IPS DF 6.9 (cell line): ENCODE measurements at places on chromosomes 12 and 14.

GRCh38 chr14:30994681-30995620 is 30.5 kb upstream of the AP4S1 start:
- DNase-seq, result no peak

DNA sequence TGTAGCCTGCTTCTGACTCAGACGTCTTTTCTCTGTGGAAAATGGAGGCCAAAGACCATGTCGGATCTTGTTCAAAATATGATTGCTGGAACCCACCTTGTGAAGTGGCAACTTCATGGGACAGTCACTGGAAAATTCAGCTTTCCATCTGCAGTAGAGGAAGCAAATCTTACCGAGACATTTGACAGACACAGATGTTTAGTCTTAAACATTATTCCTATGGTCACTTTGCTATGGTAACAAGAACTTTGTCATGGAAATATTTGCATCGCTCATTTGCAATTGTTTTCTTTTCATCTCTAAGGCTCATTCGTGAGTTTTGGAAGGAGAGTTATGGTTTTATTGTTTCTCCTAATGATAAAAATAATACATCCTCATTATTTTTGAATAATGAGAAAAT is 98.3 kb upstream of the HIF1A start:
- DNase-seq, result no peak

DNA sequence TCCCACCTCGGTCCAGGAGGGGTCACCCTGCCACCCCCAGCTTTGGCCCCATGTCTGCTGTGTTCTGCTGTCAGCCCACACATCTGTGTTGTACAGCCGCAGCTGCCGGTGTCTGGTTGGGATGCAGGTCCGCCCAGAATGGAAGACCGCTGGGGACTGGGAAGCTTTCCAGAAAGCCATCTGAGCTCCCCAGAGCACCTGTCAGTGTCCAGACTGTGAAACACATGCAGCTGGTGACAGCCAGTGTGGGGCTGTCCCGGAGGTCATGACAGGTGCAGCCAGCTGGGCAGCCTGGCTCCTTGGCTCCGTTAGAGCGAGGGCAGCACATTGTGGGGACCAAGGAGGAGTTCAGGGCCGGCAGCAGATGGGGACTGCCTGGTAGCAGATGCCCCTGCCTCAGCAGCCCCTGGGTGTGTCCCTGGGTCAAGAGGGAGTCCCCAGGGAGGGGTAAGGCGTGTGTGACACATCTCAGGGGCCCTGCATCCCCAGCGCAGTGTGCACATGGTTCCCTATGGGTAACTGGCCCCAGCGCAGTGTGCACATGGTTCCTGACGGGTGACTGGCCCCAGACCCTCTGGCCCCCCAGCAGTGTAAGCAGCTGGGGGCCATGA is 16.4 kb downstream of the CEP170B start:
- no peak for DNase-seq

- no peak for DNase-seq
These were observed 37.9 kb upstream of the MDM1 start for GRCh38 chr12:68370006-68370590.

- no peak for DNase-seq
These were observed 41.4 kb downstream of the PLEKHG3 start for GRCh38 chr14:64745511-64746091.

DNA sequence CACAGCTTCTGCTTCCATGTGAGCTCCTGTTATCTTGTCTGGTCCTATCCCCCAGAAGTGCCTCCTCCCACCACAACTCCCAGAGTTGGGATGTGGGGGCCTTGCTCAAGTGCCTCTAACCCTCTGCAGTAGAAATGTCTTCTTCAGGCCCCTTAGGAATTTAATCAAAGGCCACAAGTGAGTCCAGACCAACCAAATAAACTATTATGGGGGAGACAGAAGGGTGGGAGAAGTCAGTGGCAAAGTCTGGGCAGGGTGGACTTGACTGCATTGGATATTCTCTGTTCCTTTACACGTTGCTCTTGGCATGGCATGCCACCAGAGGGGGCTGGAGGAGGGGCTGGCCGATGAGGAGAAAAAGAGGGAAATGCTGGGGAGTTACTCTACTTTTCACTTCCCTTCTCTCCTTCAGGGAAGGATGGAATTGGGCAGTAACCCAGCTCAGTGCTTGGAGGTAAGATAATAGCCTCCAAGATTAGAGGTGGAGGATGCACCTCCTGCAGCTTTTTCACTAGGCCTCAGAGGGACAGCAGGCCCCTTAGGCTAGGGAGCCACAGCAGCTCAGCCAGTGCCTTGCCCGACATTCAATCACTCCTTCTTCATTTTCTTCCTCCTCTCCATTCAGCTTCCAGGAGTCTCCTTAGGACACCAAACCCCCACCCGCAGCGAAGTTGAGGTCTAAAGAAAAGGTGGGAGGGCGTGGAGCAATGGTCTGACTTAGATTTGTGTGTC is 1.2 kb upstream of the AP1G2 start:
- DNase-seq, result no peak

GRCh38 chr12:59007620-59008019 is 87.3 kb upstream of the LRIG3 start:
- no peak for DNase-seq

DNA sequence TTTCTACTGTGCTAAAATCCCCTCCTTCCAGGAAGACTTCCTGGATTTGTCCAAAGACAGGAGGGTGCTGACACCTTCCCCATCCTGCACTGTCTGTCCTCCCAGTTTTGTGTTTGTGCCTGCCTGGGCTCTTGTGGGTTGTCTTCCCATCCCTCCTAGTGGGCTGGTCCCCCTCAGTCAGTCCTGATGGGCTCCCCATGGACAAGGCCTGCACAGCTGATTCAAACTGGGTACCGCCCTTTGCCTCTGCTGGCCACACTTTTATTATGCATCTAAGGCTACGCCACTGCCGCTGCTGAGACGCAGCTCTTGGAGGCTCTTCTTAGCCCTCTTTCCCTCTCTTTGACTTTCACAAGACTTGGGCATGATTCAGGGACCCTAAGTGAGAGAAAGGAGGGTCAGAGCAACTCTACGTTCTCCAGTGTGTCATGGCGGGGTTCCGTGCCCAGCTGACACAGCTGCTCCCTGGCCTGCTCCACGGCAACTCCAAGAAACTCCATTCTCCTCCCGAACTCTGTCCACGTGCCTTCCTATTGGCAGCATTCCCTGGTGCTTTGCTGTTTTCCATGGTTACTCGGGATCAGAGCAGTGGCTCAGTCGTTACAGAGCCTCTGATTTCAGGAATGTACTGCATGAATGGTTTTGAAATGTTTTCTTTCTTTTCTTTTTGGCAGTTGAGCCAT is 3.8 kb upstream of the KRT85 start:
- no peak for DNase-seq

GRCh38 chr12:116529048-116529447 is 30.1 kb upstream of the MAP1LC3B2 start:
- no peak for DNase-seq

GRCh38 chr14:71628433-71628832 is 303.8 kb upstream of the RGS6 start:
- DNase-seq, result no peak

DNA sequence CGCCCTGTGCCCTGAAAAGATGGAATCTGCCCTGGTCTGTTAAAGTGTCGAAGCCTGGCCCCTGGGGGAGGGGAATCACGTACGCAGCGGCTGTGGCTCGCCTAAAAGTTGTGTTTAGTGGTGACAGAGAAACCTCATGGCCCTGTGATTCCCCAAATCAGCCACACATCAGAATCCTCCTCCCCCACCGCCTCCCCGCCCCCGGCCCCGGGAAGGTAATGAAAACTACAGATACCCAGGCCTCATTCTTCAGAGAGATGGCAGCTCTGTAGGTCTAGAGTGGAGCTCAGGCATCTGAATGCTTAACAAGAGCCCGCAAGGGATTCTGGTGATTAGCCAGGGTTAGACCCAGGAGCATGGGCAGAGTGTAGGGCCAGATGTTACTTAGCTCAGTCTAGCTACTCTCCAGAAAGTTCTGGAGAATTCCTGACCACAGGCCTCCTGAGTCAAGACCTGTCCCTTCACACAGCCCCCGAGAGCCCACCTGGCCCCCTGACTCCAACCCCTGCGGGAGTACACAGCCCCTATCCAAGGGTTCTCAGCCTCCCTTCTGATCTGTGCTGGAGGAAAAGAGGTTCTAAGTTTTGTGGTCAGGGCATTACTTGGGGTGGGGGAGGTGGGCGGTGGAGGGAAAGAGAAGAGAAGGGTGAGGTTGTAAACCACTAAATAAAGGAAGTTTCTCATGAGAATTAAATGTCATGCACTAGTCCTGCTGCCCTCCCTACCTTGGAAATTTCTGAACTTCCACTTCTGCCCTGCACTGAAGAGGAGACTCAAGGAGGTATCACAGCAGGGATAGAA is 114.8 kb downstream of the PLXNC1 start:
- DNase-seq, result no peak
